ENCODE measurements at places on chromosomes 4 and X.

- DNase-seq, result no peak
These were observed 82.5 kb upstream of the AFF2 start for GRCh38 chrX:148417934-148418333.

GRCh38 chrX:66638591-66639500, at the start of gene EDA2R:
Gene EDA2R (minus strand): TSS chrX:66639078. CDS start chrX:66616020, 23,058 bp downstream.
- no peak for DNase-seq

DNA sequence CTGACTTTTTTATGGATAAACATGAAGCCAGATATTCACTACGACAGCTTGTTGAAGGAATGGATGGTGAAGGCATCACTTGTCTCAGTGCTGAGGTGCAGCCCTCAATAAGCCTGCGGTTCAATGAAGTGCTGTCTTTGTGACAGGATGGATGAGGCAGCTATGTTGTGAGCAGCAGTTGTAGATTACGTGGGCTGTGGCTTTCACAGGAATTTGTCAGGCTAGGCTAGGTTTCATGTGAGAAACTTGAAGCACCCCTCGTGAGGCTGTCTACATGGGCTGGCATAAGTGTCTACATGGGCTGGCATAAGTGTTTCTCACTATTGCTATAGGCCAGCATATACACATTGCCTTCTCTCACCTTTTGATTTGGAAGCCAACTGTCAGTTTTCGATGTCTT, 1050.0 kb downstream of the ADGRL3 start:
- no peak for DNase-seq

- DNase-seq, result no peak
These were observed 96.6 kb upstream of the GATB start for GRCh38 chr4:151857368-151857767.

- no peak for DNase-seq
These were observed 1.8 kb upstream of the GPM6A start for GRCh38 chr4:175813821-175814220.

DNA sequence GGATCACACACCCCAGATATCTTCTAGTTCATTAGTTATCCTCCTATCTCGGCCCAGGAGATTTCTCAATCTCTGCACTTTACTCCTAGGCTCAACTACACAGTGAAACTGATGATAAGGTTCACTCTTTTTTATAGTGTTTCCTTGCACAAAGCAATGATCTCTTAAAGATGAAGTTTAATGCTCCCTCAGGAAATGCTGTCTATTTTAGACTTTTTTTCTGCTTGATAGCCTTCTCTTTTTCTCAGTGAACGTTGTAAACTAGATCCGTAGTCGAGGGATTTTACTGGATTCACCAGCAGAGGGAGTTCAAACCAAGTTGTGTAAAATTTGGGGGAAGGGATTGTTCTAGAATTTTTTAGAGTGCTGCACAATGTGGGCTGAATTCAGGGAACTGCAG, 269.6 kb downstream of the GBA3 start:
- no peak for DNase-seq

DNA sequence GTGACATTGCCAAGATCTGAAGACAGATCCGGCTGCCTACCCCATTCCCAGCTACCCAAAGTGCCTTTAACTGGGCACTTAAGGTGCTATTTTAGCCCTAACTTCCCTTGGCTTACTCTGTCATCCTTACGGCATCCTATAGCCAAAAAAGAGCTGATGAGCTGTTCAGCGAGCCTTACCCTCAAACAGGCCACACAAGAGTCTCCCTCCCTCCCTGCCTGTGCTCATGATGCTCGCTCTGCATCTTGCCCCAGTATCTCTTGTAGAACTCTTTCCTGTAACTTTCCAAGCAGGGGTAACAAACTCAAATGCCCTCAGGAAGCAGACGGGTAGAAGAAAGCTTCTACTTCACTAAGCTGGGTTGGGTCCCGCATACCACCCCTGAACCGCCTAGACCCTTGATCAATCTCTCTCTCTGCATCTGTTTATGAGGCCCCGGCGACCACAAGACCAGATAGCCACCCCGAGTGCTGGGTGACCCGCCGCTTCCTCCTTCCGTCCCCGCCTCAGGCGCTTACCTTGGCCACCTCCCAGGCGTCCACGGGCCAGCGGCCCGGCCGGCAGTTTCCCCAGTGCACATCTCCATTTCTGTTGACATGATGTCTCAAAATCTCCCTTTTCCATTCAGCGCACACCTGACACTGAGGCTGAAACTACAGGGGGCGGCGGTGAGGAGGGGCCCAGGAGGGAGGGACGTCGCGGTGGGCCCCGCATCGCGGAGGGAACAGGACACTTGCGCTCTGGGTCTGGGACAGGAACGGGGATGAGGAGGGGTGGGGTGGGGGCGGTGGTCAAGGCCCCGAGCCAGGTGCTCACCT, 663 bp downstream of the CXorf38 start:
- no peak for DNase-seq

DNA sequence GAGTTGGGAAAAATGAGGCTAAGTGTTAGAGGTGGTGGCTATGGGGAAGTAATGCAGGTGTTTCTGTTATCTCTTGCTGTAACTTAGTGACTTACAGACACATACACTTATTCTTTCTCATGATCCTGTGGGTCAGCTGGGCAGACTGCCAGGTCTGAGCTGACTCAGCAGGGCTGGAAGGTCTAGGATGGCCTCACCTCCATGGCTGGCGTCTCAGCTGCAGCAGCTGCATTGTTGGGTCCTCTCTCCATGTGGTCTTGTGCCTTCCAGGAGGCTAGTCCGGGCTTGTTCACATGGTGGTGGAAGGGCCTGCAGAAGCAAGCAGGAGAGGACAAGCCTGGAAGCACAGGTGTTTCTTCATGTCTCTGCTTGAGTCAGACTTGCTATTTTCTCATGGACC, 172.7 kb downstream of the NHS start:
- no peak for DNase-seq

GRCh38 chr4:6199422-6199921, 877 bp downstream of the JAKMIP1 start:
- no peak for DNase-seq

DNA sequence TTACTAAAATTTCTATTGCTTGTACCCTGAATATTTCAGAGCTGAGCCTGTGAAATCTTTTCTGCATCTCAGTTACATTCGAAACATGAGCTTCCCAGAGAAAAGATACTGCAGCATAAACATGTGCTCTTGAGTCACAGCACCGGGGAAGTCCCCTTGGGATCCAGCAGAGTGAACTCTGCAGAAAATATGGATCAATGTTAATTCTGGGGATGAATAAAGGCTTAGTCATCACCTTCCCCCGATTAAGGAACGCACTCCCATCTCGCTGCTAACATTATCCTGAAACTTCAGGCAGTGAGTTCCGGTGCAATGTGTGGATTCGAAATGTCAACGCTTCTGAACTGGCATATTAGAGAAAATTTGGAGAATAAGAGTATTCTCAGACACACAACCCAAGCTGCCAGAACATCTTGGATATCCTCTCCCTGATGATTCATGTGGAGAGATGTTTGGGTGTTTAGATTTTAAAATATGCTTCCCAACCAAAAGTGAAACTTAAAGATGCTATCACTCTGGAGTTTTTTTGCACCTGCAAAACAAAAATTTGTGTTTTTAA, 90.8 kb downstream of the IRF2 start:
- no peak for DNase-seq

DNA sequence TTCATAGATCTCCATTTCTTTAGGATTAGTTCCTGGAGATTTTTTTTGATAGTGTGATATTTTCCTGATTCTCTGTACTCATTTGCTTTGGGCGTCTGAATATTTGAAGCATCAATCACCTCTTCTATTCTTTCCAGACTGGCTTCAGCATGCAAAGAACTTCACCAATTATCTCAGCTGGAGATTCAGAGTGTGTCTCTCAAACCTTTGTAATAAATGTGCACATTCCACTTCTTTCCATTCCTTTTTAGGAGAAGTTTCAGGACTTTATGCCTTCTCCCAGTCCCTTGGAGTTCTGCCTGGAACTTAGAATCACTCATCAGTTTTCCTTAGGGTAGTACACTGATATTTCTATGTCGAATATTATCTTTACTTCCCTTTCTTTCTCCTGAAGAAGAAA, 334.8 kb downstream of the TEX13C start:
- no peak for DNase-seq

GRCh38 chr4:157185363-157185762, 35.2 kb upstream of the GRIA2 start:
- DNase-seq, result no peak

DNA sequence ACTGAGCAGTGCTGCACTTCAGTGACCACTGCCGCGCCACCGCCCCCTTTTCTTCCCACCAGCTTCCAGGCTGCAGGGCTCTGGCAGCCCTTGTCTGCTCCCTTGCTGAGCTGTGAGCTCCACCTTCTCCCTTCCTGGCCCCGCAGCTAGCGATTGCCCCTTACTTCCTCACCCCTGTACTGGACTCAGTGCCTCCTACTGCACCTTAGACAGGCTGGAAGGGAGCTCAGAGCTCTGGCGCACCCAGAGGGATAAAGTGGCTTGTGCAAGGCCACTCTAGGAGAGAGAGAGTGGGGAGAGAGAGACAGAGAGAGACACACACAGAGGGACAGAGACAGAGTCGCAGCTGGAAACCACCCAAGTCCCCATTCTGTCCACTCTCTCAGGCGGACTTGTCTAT, 6.0 kb downstream of the RASL11B start:
- no peak for DNase-seq

DNA sequence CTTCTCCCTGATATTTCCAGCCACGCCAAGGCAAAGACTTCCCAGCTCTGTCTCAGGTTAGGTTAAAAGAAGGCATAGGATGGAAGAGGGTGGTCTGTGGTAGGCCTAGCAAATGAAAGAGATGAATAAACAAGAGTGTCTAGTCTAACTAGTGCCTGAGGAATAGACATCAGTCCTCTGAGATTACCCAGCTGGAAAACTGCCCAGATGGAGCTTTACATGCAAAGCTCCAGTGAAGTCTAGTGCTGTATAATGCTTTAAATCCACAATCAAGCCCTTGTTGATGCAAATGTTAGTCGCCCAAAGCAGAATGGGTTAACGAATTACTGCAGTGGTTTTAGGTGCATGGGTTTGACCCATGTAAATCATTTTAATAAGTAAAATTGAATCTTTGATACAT, 24.8 kb upstream of the GUCY1B1 start:
- no peak for DNase-seq

- DNase-seq, result no peak
These were observed 196.3 kb upstream of the HHIP start for GRCh38 chr4:144449611-144450010.

- no peak for DNase-seq
These were observed 42.5 kb downstream of the ADD1 start for GRCh38 chr4:2886161-2886560.

GRCh38 chr4:26432419-26432818, 57.9 kb downstream of the CCKAR start:
- DNase-seq, result no peak

GRCh38 chrX:20796450-20796849, 529.7 kb upstream of the RPS6KA3 start:
- no peak for DNase-seq

- DNase-seq, result no peak
These were observed 203.5 kb downstream of the PRDM5 start for GRCh38 chr4:120718979-120719566.
